ENCODE measurements at places on chromosomes 1 and 21.

DNA sequence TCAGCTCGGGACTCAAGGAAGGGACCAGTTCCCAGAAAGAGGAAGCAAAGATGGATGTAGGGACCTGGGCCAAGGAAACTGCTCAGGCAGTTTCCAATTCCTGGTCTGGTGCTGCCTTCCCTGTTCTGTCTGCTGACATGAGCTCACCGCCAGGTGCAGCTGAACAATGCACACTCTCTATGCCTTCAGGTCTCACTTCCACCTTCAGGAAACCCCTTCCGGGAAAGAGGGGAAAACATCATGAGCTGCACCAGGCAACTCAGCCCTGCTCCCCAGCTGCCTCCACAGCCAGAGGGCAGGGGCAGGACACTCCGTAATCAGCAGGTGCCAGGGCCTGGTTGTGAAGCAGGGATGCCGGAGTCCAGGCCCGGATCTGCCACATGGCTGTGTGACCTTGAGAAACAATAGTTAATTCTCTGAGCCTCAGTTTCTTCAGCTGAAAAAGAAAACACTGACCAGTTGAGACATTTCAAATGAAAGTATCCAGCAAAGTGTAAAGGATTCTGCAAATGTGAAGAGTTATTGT lies 27.8 kb downstream of the SMIM12 start:
- no peak for DNase-seq

GRCh38 chr1:83064589-83065242 lies 934.2 kb downstream of the TTLL7 start:
- DNase-seq, result no peak

GRCh38 chr1:165842671-165843129 lies 15.3 kb downstream of the UCK2 start:
- no peak for DNase-seq

DNA sequence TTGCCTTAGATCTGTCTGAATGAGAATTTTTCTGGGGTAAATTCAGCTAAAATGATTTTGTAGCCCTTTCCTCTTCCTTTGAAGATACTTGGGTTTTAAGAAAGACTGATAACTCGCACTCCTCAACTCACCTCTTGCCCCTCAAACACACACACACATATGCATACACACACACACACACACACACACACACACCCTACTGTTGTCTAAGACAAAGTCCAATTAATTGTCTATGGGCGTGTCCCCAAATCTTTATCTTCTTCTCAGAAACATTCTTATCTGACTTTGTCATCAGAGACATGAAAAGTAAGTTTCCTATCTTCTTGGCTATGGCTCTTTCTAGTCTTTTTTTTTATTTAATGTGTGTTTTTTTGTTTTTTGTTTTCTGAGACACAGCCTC lies 36.1 kb upstream of the SMYD2 start:
- DNase-seq, result no peak

- DNase-seq, result no peak
Measured at GRCh38 chr1:201403359-201403758, 4.2 kb upstream of the LAD1 start.

Measured in stimulated activated CD8-positive, alpha-beta memory T cell treated with anti-CD3 and anti-CD28 coated beads, Interleukin-15, amount 100 ng/mL, for 24 hours (primary cell).